ENCODE measurements at places on chromosomes 12 and 14. TPM values are rescaled to one million over a fixed set of nuclear protein-coding genes. Genes with fewer than 3 reads are reported as not detected.
A peak's percentile ranks its signal among the peaks of the same experiment; 100 is the strongest.

GRCh38 chr12:132729541-132730320 lies 19.1 kb downstream of the PGAM5 start:
- no peak for DNase-seq

DNA sequence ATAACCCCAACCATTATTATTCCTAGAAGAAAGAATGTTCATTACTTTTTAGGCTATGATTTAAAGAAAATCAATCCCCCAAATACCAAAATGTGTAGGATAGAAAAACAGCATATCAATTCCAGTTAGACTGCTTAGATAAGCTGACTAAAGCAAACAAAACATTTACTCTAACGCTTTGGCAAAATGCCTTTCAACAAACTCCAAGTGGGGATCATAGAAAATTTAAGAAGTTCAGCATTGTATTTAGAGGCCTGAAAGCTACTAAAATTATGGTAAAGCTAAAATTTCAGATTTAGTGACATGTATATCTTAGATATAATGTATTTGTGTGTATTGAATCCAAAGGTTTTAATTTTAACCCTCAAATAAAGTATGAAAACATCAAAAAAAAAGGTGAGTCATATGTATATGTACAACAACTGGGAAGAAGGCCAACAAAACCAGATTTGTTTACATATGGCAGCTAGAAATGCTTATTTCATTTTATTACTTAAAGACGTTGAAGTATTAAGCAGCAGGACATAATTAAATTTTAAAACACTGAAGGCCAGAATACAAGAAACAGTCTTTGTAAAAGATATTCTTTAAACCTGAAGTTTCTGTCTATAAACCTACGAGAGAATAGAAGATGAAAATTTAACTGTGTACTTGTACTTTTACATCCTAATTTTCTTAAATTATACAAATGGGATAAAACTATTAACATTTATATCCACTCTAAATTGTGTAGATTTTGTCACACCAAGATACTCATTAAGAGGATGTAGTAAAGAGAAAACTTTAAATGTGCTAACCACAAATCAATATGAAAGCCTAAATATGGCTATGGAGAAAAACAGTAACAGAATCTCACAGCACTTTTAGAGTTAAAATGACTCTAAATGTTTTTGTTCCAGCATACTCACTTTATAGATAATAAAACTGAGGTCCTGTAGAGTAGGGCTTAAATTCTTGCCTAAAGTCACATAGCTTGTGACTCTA lies 71.4 kb downstream of the SLC41A2 start:
- no peak for DNase-seq

ARMH4 gene
- not detected for total RNA-seq

APOF gene
- total RNA-seq = not detected

TPPP2 gene
- total RNA-seq = not detected

DNA sequence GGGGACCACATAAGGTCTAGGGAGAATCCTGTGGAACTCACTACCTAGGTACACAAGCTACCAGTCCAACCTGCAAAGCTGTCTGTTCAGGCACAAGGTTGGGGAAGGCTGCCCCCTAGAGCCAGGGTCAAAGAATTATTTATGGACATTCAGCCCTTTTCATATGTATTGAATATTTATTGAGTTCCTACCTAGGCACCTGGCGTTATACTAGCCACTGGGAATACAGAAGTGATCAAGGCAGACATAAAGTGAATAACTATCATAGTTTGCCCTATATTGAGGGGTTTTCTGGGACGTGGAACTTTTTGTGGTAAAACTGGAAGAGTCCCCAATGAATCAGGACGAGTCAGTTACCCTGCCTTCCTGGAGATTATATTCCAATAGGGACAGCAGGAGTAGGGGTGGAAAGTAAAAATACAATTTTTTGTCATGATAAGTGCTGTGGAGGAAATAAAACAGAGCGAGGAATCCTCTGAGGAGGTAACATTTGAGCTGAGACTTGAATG lies 5.8 kb upstream of the SLC48A1 start:
- peak; percentile 79 for DNase-seq
